ENCODE measurements at places on chromosomes 6 and 20.

DNA sequence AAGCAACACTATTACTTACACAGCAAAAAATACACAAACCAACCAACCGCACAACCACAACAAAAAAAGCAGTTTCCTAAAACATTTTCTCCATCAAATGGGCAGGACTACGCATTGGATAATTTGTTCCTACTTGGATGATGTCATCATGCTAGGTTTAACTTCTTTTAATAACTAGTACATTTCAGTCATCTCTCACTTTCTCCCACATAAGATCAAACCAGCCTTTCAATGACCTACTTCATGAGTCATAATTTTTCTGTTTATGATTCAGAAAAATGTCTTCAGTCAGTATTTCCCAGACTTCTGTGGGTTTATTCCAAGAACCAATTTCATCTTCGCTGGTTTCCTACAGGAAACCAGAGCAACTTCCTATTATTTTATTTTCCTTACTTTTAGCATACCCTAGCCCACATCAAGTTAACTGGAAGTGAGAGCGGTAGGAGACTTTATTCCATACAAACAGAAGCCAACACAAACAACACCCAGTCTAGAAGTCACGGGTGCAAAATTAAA is 134.2 kb downstream of the GMDS start:
- no peak for DNase-seq

DNA sequence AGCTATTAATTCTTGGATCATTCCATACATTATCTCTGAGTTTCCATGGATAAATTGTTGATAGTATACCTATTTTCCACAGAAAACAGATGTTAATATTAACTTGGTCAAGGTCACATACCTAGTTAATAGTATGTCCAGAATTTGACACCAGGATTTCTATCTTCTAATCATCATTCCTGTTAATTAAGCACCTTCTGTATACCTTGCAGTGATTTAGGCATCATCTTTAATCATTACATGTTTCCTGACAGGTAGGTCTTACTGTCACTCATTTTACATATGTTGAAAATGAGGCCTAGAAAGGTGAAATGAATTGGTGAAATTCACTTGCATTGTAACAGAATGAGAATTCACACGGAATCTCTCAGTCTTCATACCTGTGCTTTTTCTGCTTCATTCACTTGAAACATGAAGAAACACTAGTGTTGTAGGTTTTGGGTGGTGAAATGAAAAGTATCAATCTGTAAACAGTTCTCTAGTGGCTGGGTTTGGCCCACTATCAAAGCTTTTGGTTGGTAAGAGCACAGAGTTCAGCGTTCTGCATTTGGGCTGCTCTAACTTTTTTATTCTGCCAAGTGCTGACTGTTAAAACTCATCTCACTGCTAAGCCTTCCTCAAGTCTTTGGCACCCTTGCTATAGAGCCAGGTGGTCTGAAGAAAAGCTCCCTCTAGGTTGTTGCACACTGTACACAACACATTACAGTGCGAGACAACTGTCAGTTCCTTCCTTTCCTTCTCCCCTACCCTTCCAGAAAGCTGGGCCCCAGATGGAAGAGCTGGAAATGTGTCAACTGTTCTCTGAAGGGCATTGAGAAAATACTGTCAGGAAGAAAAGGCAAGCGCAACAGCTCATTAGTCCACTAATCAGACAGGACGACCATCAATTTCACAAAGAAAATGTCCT is 57.8 kb upstream of the C20orf144 start:
- peak; percentile 24 for DNase-seq

- DNase-seq = no peak
These were observed 31.1 kb downstream of the UBD start for GRCh38 chr6:29528300-29528931.

- no peak for DNase-seq
These were observed 1.8 kb downstream of the MOXD1 start for GRCh38 chr6:132399376-132400074.

GRCh38 chr6:157227202-157228166 is 95.8 kb downstream of the TMEM242 start:
- no peak for DNase-seq

- DNase-seq = no peak
These were observed 502.8 kb upstream of the JARID2 start for GRCh38 chr6:14743144-14743473.

DNA sequence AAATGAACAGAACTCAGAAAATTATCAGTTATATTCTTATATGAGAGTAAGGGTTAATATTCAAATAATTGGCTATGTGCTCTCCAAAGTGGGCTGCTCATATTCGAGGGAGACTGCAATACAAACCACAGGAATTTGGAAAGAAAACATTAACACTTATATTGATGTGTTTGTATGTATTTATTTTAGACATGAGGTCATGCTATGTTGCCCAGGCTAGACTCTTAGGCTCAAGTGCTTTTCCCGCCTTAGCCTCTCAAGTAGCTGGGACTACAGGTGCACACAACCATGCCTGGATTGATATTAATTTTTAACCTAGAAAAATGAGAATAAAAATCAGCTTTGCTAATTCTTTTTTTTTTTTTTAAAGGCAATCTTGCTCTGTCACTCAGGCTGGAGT is 35.0 kb downstream of the BTBD9 start:
- DNase-seq = no peak

DNA sequence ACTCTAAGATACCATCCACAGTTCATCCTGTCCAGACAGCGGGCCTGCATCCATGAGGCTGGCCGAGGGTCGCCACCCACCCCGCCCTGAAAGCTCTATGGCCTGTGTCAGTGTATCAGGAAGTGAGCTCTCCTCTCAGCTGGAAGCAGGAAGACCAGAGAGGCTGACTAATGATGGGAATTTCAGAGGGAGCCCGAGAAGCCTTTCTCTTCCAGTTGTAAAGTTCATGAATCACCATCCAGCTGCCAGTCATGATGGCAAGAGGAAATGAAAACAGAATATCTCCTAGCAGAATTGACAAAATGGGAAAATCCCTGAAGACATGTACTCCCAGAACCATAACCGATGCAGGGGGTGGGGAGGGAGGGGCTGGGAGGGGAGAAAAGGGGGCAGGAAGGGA is 109.6 kb upstream of the RPS6KA2 start:
- DNase-seq = no peak

DNA sequence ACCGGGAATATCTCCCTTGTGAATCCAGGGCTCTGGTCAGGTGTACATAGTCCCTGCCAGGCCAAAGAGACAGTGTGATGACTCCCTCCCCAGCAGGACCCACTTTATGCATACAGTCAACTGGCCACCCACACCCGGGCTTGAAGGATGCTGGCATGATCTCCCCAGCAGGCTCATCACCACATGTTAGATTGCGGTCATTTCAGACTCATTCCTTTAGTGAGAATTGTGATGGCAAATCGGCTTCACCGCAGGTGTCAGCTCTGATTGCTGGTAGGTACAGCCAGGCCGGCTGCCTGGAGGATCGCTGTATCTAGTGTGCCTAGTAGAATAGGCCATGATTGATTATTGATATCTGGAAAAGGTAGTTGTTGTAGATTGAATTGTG is 24.5 kb downstream of the CD83 start:
- DNase-seq = no peak
